Memory B cell (primary cell): ENCODE measurements at places on chromosomes 12 and 14.

DNA sequence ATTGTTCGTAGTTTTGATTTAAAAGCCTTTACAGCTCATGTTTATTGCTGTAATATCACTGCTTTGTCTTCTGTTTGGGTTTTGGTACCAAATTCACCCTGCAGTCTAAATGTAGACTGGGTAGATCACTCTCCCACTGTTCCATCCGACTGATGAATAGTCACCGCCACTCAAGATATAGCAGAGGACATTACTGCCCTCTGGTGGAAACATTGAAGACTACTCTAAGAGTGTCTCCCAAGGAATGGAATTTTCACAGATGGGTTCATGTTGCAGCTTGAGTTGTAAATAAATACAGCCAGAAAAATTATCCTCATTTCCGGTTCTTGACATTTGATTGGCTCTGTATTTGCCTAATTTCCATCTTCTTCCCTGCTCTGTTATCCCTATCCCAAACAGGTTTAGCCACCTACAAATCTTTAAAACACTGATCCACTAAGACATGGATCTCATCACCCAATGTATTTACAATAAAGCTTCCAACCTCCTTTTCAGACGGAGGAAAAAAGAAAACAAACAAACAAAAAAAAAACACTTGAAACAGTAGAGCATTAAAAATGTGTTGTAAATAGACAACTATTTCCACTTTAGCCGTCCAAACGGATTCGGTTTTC lies 198.3 kb upstream of the CPNE8 start:
- no peaks in the 10 kb centered on the region for H3K4me1 ChIP-seq
- H3K27me3 ChIP-seq, result no peaks in the 10 kb centered on the region
- H3K36me3 ChIP-seq, result no peaks in the 10 kb centered on the region
- no peak overlapping the region for H3K4me3 ChIP-seq

DNA sequence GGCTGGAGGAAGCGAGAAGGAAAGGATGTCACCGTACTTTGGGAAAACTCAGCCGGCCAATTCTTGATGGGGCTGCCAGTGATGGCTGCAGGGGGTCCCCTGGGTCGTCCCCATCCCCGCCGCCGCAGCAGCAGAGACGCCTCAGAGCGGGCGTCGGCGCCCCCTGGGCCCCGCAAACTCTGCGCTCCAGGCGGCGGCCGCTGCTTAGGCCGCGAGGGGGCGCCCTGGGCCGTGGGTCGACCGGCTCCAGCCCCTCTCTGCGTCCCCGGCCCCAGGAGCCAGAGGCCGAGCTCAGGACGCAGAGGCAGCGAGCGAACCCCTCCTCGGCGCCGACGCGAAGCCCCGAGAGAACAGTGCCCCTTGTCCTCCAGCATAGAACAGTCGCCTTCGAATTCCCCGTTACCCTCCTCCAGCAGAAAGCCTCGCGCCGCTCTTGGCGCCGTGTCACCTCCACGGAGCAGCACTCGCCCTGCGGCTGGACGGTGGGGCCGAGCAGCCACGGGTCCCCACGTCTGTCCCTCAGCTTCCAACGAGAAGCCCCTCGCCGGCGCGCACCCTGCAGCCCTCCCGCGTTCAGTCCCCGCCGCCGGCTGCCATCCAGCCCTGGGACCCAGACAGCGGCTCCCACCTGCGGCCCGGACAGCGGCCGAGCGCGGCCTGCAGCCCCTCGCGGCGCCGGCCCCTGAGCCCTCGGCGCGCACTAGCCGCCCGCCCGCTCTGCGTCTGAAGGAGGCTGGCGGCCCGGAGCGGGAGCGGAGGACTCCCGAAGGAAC lies 106.6 kb downstream of the PRICKLE1 start:
- H3K4me3 ChIP-seq, result peak overlapping the region; percentile 98
- peak; percentile 77 for DNase-seq
- H3K27me3 ChIP-seq, result no peaks in the 10 kb centered on the region
- H3K4me1 ChIP-seq, result peaks cover 33% of the 10 kb centered on the region

DNA sequence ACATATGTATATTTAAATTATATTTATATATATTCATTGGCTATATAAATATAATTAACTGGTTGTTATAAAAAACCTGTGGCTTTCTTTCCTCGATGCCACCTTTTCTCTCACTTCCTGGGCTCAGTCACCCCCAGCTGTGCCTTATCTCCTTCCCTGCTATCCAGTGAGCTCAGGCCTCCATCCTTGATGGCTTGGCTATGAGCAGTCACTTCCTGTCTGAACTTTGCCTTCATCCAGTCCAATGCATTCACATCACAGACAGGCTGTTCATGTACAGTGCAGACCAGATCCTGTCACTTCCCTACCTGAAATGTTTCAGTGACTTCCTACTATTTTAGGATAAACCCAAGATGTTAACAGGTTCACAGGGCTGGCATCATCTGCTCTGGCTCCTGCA lies 115.3 kb upstream of the PRB2 start:
- DNase-seq, result no peak
- H3K36me3 ChIP-seq, result peaks cover 2% of the 10 kb centered on the region
- H3K27me3 ChIP-seq, result peaks cover 7% of the 10 kb centered on the region
- no peak overlapping the region for H3K4me3 ChIP-seq
- H3K4me1 ChIP-seq, result no peaks in the 10 kb centered on the region

GRCh38 chr14:60287452-60287851 lies 38.4 kb downstream of the PPM1A start:
- H3K36me3 ChIP-seq, result peaks cover 25% of the 10 kb centered on the region
- peaks cover 4% of the 10 kb centered on the region for H3K4me1 ChIP-seq
- no peak for DNase-seq
- no peak overlapping the region for H3K27ac ChIP-seq
- no peak overlapping the region for H3K4me3 ChIP-seq

- no peak for DNase-seq
- no peak overlapping the region for H3K4me3 ChIP-seq
- H3K4me1 ChIP-seq, result peaks cover 4% of the 10 kb centered on the region
- no peaks in the 10 kb centered on the region for H3K36me3 ChIP-seq
These were observed 5.0 kb upstream of the SRSF9 start for GRCh38 chr12:120474616-120474960.

GRCh38 chr12:124543590-124544310 lies 23.7 kb downstream of the NCOR2 start:
- peak; percentile 43 for DNase-seq
- H3K36me3 ChIP-seq, result peaks cover 2% of the 10 kb centered on the region
- peak overlapping the region; percentile 43 for H3K4me3 ChIP-seq
- peaks cover 36% of the 10 kb centered on the region for H3K4me1 ChIP-seq

DNA sequence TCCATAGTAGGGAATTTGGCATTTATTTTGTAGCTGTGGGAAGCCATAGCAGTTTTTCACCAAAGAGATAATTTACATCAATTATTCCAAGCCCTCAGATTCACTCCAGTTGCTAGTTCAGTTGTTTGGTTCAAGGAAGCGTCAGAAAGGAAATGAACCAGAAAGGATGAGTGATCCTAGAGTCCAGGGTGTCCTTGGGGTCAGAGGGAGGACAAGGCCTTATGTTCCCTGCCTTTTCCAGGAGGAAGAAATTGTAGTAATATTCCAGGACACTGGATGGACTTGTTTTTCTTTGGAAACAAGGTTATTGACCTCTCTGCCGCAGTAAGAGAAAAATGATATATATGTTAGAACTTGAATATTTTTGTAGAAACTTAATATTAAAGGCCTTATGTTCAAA lies 409.5 kb downstream of the RGS6 start:
- peaks cover 17% of the 10 kb centered on the region for H3K27me3 ChIP-seq
- H3K4me1 ChIP-seq, result no peaks in the 10 kb centered on the region
- DNase-seq, result no peak
- H3K4me3 ChIP-seq, result no peak overlapping the region

DNA sequence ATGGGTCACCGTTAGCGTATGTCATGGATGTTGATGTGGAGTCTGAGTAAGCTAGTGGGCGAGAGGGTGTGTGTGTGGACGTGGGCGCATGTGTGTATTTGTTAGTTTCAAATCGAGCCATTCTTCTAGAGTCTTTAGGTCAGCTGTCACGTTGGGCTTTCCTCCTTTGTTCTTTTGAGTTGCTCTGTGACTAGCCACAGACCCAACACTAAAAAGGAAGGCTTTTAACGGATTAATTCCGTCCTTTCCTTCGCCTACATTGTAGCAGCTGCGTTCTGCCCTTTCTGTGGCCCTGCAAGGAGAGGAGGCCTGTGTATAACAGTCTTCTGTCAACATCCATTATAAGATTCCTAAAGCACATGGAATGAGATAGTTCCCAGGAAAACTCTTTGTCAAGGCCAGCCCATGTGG lies 117.2 kb upstream of the DNM1L start:
- no peak overlapping the region for H3K4me3 ChIP-seq
- H3K36me3 ChIP-seq, result no peaks in the 10 kb centered on the region
- no peak overlapping the region for H3K27ac ChIP-seq
- no peak for DNase-seq
- H3K4me1 ChIP-seq, result peaks cover 9% of the 10 kb centered on the region
